GM19239 (cell line): ENCODE measurements at places on chromosomes 6 and 20.

- no peak for DNase-seq
These were observed 53.4 kb downstream of the MCHR2 start for GRCh38 chr6:99940582-99940981.

- DNase-seq, result no peak
These were observed 731.4 kb upstream of the CITED2 start for GRCh38 chr6:140105857-140106256.

DNA sequence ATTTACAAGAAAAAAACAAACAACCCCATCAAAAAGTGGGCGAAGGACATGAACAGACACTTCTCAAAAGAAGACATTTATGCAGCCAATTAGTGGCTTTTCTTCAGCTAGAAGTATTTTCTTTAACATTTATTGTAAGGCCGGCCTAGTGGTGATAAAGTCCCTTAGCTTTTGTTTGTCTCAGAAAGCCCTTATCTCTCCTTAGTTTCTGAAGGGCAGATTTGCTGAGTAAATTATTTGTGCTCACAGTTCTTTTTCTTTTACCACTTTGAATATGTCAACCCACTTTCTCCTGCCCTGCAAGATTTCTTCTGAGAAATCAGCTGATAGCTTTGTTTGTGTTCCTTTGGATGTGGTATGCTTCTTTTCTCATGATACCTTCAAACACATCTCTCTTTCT lies 344.0 kb upstream of the SYNCRIP start:
- no peak for DNase-seq

DNA sequence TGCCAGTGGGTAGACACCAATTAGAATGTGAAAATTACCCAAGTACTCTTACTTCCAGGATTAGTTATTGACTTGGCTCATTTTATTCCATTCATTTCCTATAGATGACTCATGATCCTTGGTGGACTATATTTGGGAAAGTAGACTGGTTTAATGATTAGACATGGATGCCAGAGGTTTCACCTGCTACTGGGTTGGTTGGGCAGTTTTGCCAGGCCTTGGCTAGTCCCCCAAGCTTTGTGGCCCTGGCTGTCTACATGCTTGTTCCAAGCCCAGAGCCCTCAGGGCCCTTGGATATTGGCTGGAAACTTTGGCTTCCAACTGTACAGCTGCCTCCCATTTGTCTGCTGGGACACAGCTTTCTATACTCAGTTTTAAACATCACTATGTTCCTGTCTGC lies 104.1 kb downstream of the ZFP64 start:
- DNase-seq, result no peak

GRCh38 chr6:85637579-85637978 lies 5.1 kb downstream of the SYNCRIP start:
- no peak for DNase-seq

- DNase-seq, result peak; percentile 32
These were observed 38.0 kb downstream of the TMEM170B start for GRCh38 chr6:11575408-11576033.

GRCh38 chr6:169445661-169446581 lies 192.3 kb upstream of the THBS2 start:
- no peak for DNase-seq

DNA sequence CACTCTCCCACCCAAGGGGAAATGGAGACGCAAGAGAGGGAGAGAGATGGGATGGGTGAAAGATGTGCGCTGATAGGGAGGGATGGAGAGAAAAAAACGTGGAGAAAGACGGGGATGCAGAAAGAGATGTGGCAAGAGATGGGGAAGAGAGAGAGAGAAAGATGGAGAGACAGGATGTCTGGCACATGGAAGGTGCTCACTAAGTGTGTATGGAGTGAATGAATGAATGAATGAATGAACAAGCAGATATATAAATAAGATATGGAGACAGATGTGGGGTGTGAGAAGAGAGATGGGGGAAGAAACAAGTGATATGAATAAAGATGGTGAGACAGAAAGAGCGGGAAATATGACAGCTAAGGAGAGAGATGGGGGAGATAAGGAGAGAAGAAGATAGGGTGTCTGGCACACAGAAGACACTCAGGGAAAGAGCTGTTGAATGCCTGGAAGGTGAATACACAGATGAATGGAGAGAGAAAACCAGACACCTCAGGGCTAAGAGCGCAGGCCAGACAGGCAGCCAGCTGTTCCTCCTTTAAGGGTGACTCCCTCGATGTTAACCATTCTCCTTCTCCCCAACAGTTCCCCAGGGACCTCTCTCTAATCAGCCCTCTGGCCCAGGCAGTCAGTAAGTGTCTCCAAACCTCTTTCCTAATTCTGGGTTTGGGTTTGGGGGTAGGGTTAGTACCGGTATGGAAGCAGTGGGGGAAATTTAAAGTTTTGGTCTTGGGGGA lies 754 bp downstream of the TNF start:
- no peak for DNase-seq

DNA sequence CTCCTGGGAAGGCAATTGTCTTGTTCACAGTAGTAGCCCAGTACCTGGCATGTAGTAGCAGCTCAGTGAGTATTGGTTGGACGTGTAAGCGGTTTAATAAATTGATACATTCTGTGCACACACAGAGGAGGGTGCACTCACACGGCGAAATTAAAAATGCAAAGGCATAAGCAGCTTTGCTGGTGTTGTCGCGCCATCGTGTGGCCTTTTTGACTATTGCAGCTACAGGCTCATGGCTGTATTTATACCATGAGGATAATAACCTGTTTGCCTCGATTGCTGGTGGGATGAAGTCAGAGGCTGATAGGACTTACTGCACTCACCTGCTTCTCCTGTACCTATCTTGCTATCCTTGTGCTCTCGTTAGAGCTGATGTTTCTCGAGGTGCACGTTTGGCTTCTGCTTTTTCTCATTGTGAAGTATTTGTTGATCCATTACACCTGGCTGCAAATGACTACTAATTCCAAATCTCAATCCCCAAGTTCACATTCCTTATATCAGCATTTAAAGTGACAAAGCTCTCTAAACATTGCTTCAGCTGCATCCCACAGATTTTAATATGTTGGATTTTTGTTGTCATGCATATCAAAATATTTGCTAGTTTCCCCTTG lies 61.5 kb downstream of the TBXT start:
- peak; percentile 17 for DNase-seq

DNA sequence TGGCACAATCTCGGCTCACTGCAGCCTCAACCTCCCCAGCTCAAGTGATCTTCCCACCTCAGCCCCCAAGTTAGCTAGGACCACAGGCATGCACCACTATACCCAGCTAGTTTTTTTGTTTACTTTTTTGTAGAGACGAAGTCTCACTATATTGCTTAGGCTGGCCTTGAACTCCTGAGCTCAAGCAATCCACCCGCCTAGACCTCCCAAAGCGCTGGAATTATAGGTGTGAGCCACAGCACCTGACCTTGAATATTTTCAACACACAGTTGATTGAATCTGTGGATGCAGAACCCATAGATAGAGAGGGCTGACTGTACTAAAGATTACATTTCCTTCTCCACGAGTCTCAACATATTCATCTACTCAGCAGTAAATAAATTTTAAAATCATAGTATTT lies 15.6 kb downstream of the CDK19 start:
- no peak for DNase-seq

DNA sequence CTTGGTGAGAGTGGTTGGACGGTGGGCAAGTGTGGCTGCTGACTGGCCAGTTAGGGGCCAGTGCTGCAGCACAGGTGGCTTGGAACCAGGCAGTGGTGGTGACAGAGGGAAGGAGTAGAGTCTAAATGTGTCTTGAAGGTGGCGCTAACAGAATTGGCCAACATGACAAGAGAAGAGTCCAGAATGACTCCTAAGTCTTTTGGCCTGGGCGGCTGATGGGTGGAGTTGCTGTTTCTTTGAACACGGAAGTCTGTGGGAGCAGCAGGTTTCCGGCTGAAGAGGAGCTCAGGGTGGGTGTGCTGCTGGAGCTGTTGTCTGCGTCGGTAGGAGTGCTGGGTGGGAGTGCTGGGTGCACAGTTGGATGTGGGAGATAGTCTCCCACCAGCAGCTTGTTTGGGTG lies 10.1 kb downstream of the LSM14B start:
- no peak for DNase-seq

- DNase-seq, result no peak
These were observed 163.4 kb upstream of the HEY2 start for GRCh38 chr6:125586074-125586473.

DNA sequence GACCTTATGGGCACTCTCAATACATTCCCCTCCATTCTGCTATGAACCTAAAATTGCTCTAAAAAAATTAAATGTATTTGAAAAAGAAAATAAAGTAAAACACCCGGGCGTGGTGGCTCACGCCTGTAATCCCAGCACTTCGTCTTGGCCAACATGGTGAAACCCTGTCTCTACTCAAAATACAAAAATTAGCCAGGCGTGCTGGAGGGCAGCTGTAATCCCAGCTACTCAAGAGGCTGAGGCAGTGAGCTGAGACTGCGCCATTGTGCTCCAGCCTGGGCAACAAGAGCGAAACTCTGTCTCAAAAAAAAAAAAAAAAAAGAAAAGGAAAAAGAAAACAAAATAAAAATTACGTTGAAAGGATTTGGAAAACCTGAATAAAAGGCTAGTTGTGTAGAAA lies 60.5 kb downstream of the CD164 start:
- no peak for DNase-seq

DNA sequence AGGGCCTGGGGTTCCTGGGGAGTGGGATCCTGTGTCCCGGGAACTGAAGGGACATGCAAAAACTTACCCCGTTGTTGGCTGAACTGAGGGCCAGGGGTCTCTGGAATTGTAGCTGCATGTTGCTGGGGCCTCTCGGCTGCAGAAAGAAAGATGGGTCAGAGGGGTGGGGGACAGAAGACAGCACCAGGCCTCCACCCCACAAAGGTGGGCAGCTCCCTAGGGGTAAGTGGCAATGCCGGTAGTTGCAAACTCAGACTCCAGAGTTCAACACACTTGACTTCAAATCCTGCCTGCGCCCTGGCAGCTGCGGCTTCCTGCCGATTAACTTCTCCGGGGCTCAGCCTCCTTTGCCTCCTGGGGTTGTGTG lies 4.8 kb downstream of the ZBP1 start:
- no peak for DNase-seq

GRCh38 chr20:36304786-36305495 lies 1.2 kb upstream of the DLGAP4 start:
- no peak for DNase-seq

GRCh38 chr6:15616261-15616660 lies 46.6 kb downstream of the DTNBP1 start:
- DNase-seq, result no peak

- no peak for DNase-seq
These were observed 53.1 kb downstream of the NINL start for GRCh38 chr20:25532015-25532751.

GRCh38 chr6:7673063-7673536 lies 52.8 kb upstream of the BMP6 start:
- no peak for DNase-seq

DNA sequence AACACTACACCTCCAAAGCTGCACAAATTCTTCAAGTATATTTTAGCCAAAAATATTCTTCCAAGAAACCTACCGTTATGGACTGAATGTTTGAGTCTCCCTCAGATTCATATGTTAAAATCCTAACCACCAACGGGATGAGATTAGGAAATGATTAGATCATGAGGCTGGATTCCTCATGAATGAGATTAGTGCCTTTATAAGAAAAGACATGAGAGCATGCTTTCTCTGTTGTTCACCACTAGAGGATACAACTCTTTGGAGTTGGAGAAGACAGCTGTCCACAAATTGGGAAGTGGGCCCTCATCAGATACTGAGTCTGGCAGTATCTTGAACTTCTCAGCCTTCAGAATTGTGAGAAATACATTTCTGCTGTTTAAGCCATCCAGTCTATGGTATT lies 7.1 kb upstream of the SLC17A4 start:
- no peak for DNase-seq

- no peak for DNase-seq
These were observed 13.3 kb downstream of the APMAP start for GRCh38 chr20:24979036-24979960.

DNA sequence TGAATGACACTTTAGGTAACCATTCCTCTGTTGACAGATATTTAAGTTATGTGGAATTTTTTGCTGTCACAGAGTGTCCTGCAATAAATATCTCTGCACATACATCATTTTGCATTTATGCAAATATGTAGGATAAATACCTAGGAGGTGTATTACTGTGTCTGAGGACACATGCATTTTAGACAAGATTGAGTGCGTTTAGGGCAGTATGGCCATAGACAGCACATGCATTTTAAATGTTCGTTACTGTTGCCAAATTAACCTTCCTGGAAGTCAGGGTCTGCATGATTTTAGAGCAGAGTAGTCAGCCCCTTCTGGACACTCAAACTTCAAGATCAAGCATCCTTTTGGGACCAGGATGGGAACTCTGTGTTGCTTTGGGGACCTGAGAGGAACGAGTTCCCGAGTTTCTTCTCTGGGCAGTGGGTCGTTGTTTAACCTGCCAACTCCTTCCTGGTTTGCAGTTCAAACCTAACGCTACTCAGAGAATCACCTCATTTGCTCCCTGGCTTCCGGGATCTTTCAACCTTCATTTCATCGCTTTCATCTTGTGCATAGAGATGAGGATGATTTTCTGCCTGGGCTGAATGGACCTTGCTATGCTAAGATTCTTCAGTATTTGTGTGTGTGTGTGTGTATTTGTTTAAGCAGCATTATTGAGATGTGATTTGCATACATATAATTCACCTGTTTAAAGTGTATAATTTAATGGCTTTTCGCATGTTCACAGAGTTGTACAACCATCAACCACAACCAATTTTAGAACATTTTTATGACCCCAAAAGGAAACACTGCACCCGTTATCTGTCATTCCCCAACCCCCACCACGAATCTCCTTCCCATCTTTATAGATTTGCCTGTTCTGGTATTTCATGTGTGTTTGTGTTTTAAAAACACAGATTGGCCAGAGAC lies 9.8 kb downstream of the BCAS4 start:
- no peak for DNase-seq

DNA sequence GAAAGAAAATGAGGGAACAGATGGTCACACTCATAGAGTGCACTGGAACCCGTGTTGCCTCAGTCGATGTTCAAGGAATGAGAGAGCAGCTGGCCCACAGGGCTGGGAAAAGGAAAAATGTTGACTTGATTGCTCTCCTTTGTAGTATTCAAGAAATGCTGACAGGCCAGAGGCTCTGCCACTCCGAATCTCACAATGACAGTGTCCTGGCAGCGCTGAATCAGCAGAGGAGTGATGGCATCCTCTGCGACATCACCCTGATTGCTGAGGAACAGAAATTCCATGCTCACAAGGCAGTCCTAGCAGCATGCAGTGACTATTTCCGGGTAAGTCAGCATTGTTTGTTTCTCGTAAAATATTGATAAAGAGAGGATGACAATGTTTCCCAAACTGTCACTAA lies 51.3 kb downstream of the KLHL32 start:
- no peak for DNase-seq

DNA sequence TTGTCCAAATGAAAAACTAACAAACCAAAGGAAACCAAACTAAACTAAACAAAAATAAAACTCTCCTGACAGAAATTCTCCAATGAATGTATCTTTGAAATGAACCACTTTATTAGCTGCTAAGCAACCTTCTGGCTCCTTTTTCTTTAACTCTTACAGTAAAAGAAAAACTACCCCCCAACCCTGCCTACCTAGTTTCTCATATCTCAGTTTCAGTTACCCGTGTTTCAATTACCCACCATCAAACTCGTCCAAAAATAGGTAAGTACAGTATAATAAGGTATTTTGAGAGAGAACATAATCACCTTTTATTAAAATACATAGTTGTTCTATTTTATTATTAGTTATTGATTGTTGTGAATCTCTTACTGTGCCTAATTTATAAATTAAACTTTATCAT lies 177.4 kb upstream of the THEMIS start:
- no peak for DNase-seq

GRCh38 chr6:26554697-26555504 lies 16.7 kb downstream of the HMGN4 start:
- DNase-seq, result no peak
